Osteocyte (in vitro differentiated cells): ENCODE measurements at places on chromosomes 1 and 21.

DNA sequence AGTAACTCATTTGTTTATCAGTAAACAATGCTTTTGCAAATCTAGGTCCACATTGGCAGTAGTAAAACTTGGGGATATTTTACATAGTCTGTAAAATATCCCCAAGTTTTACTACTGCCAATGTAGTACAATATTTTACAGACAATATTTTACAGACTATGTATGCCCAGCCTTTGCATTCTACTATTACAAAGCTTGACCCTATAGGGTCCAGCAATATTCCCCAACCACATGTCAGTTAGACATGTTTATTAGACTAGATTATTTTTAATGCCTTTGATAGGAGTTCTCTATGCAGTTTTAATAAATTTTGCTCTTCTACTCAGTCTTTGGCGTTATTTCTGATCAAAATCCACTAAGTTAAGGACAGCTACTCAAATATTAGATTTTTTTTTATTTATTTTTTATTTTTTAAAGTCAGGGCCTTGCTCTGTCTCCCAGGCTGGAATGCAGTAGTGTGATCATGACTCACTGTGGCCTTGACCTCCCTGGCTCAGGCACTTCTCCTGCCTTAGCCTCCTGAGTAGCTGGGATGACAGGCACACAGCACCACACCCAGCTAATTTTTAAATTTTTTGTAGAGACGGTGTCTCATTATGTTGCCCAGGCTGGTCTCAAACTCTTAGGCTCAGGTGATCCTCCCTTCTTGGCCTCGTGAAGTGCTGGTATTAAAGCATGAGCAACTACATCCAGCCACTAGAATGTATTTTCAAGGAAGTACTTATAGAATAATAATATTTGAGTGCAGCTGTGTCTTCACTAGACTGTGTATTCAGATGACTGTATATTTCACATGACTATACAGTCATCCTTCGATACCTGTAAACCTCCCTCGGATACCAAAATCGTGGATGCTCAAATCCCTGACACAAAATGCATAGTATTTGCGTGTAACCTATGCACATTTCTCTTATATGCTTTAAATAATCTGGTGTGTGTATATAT lies 19.8 kb downstream of the MIER1 start:
- peaks cover 64% of the 10 kb centered on the region for H3K4me1 ChIP-seq
- H3K36me3 ChIP-seq: peaks cover 48% of the 10 kb centered on the region
- H3K4me3 ChIP-seq: no peak overlapping the region
- DNase-seq: no peak
- H3K27ac ChIP-seq: peak overlapping the region; percentile 98

DNA sequence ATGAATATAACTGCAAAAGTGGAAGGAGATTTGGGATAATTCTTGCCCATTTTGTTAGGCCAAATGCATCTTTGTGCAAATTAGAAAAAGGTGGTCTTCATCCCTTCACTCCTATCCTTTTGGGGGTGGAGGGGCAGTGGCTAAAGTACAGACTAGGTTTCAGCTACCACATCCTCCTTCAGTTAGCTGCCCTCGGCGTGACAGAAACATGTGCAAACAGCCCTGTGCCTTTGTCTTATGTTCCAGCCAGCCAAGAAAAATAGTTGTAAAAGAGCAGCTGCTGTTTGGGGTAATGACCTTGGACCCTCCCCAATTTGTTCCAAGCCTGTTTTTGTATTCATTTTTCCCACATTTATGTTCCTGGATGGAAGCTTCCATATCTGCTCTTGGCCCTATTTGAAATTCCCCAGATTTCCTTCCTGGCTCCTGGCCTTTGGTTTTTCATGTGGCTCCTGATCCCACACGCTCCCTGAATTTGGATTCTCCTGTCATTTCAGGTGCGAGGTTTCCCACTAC lies 8.3 kb upstream of the LGALS8 start:
- peaks cover 42% of the 10 kb centered on the region for H3K4me1 ChIP-seq
- no peak for DNase-seq
- no peak overlapping the region for H3K4me3 ChIP-seq
- peak overlapping the region; percentile 82 for H3K27ac ChIP-seq
- no peaks in the 10 kb centered on the region for H3K36me3 ChIP-seq

DNA sequence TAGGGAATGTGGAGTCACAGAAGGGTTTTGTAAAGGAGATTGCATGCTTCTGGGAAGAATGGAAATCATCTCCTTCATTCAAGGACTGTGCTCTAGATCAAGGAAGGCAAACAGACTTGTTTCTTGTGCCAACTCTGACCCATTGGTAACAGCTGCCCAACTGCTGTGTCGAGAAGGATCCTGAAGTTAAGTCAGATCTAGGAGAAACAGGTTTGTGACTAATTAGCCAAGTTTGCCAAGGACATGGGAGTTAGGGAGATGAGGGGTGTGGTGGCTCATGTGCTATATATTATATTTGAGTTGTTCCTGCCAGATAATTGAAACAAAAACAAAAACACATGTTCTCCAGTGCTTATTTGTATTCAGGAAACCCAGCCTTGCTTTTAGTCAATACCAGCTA lies 251.2 kb upstream of the USP24 start:
- no peaks in the 10 kb centered on the region for H3K36me3 ChIP-seq
- no peaks in the 10 kb centered on the region for H3K27me3 ChIP-seq
- H3K4me1 ChIP-seq: peaks cover 18% of the 10 kb centered on the region
- no peak for DNase-seq
- H3K27ac ChIP-seq: peak overlapping the region; percentile 11

DNA sequence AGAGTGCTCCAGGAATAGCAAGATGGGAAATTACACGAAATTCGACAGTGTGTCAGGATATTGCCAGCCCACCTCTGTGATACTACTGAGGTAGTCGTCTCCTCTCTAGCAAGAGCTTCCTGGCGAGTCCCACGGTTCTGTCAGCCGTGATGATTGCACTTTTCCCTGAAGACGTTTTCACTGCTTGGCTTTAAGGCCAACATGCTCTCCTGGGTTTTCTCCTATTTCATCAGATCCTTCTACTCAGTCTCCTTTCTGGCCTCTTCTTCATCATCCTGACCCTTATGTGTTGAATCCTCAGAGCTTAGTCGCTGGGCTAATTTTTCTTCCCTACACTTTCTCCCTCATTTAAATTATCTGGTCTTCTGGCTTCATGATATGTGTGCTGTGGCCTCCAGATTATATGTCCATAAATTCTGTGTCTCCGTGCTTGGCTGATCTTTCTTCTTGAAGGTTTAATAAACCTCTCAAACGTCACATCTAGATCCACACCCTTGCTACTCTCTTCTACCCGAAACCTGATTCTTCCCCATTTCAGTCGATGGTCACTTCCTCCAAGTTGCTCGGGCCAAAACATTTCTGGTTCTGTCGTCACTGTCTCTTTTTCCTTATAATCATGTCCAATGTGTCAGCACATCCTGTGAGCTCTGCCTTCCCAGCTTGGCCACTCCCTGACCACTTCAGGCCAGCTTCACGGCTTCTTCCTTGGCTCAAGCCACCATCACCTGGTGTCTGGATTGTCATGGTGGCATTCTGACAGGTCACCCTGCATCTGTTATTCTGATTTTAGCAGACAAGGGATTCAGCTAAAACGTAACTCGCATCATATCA lies 12.2 kb downstream of the OR2B11 start:
- H3K27ac ChIP-seq: no peak overlapping the region
- DNase-seq: no peak
- H3K27me3 ChIP-seq: peaks cover 6% of the 10 kb centered on the region
- H3K4me3 ChIP-seq: no peak overlapping the region
- H3K36me3 ChIP-seq: no peaks in the 10 kb centered on the region

GRCh38 chr1:198437332-198437731 lies 103.1 kb downstream of the ATP6V1G3 start:
- peaks cover 3% of the 10 kb centered on the region for H3K36me3 ChIP-seq
- no peaks in the 10 kb centered on the region for H3K27me3 ChIP-seq
- DNase-seq: no peak
- peaks cover 31% of the 10 kb centered on the region for H3K4me1 ChIP-seq
- no peak overlapping the region for H3K4me3 ChIP-seq

DNA sequence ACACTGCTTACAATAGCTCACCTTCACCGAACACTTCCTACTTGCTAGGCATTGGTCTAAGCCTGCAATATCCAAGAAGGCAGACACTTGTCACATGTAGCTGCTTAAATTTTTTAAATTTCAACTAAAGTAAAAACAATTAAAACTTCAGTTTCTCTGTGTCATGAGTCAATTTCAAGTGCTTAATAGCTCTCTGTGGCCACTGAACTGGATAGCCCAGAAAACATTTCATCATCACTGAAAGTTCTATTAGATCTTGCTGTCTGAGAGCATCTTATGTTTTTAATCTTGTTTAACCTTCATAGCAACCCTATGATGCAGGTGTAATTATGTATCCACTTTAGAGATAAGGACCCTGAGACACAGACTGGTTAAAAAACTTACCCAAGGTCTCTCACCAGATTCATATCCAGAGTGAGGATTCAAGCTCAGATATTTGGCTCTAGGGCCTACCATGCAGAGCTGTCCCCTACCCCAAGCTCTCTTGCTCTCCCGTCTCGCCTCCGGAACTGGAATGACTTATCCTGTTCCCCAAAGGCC lies 2.6 kb upstream of the FCRL6 start:
- H3K4me1 ChIP-seq: no peaks in the 10 kb centered on the region
- H3K27ac ChIP-seq: no peak overlapping the region
- H3K27me3 ChIP-seq: no peaks in the 10 kb centered on the region

DNA sequence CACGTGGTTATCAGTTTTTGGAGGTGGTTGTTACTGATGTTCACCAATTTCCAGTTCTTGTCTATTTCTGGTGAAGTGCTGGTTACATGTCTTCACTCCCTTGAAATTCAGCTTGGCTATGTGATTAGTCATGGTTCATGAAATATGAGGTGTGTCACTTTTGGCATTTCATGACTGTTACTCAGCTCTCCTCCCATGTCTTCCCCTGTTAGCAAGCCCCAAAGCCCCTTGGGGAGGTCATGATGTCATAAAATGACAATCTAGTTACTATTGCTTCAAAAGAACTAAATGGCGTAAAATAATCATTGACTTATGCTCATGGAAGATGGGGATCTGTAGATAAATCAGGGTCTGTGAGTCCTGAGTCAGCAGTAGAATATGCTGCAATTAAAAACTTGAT lies 425.1 kb downstream of the SETD4 start:
- peaks cover 4% of the 10 kb centered on the region for H3K4me1 ChIP-seq
- no peak overlapping the region for H3K27ac ChIP-seq
- H3K27me3 ChIP-seq: no peaks in the 10 kb centered on the region
- no peak for DNase-seq

DNA sequence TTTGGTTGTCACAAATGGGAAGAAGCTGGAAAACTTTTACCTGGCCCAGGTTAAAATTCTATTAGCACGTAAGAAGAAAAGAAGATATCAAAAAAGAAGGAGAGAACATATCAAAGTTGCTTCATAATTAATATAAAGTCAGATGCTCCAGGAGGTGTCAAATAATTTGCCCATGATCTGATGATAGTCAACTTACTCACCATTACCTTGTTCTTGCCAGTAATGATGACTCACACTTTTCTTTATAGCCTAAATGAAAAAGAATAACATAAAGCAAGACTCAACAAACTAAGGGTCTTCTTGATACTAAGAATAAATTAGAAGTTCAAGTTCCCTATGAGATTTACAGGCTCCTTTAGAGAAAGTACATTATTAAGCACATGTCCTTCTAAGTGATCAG lies 580.4 kb downstream of the TTLL7 start:
- H3K4me3 ChIP-seq: no peak overlapping the region
- H3K4me1 ChIP-seq: peaks cover 7% of the 10 kb centered on the region
- no peaks in the 10 kb centered on the region for H3K27me3 ChIP-seq
- H3K36me3 ChIP-seq: no peaks in the 10 kb centered on the region
- no peak overlapping the region for H3K27ac ChIP-seq

DNA sequence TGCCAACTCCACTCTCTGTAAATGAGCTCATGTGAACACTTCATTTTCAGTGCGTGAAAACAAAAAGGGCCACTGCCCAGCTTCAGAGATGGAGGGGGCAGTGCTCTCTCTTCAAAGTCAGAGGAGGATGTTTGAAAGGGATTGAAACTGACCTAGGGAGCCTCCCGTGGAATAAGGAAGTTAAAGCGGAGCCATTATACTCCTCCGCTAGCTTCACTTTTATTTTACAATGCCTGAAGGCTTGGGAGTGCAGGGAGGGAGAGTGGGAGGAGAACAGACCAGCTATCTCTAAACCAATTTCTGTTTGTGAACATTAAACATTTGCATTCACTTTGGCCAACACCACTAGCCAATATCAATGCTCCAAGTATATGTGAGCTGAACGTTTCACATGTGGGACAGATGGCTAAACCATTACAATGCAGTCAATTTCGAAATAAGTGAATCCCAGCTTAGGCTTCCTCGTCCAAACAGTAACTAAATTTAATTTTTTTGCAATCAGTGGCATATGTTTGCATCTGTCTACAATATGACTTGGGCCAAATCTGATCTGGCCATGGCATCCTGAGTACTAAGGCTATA lies 126.9 kb downstream of the ESRRG start:
- H3K4me1 ChIP-seq: peaks cover 10% of the 10 kb centered on the region
- no peak overlapping the region for H3K4me3 ChIP-seq
- no peaks in the 10 kb centered on the region for H3K36me3 ChIP-seq
- peaks cover 21% of the 10 kb centered on the region for H3K27me3 ChIP-seq
- no peak for DNase-seq
- no peak overlapping the region for H3K27ac ChIP-seq

- H3K4me1 ChIP-seq: peaks cover 15% of the 10 kb centered on the region
- no peak for DNase-seq
- H3K27me3 ChIP-seq: no peaks in the 10 kb centered on the region
- peak overlapping the region; percentile 74 for H3K27ac ChIP-seq
Measured at GRCh38 chr1:23801338-23801748, 789 bp upstream of the GALE start.

GRCh38 chr1:23809751-23810171 lies 9.2 kb upstream of the GALE start:
- no peaks in the 10 kb centered on the region for H3K27me3 ChIP-seq
- DNase-seq: no peak
- H3K27ac ChIP-seq: no peak overlapping the region
- peaks cover 49% of the 10 kb centered on the region for H3K36me3 ChIP-seq
- no peaks in the 10 kb centered on the region for H3K4me1 ChIP-seq

DNA sequence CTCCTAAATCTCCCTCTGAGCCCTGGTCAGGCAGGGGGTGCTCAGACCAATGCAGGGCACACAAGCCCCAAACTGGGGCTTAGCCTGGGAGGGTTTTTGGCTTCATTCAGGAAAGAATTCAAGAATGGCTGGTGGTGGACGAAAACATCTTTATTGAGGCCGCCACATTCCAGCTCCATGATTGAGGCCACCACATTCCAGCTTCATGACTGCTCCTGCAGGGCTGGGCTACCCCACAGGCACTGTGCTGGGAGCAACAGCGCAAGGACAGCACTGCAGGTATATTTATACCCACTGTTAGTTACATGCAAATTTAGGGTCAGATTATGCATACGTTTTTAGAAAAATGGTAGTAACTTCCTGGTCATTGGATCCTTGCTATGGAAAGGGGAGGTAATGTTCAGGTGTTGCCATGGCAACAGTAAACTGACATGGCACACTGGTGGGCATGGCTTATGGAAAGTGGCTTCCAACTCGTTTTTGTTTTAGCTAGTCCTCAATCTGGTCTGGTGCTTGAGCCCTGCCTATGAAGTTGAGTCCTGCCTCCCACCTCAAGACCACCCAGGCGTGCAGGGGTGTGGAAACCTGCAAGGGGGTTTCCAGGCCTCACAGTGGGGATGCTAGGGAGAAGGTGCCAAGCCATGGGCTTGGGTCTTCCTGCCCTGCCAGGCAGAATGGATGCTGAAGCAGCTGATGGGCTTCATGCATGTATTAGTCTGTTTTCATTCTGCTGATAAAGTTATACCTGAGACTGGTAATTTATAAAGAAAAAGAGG lies 348.7 kb upstream of the AJAP1 start:
- H3K4me1 ChIP-seq: no peaks in the 10 kb centered on the region
- no peak overlapping the region for H3K27ac ChIP-seq
- H3K27me3 ChIP-seq: no peaks in the 10 kb centered on the region

- no peak overlapping the region for H3K4me3 ChIP-seq
- no peak for DNase-seq
- no peaks in the 10 kb centered on the region for H3K4me1 ChIP-seq
- H3K36me3 ChIP-seq: no peaks in the 10 kb centered on the region
Measured at GRCh38 chr1:13865851-13866250, 165.9 kb downstream of the PRDM2 start.
